ENCODE measurements at places on chromosomes 7 and 10. TPM values are rescaled to one million over a fixed set of nuclear protein-coding genes. Genes with fewer than 3 reads are reported as not detected.

CACNA2D1 gene
- total RNA-seq, result 40.4 TPM

INA gene
- total RNA-seq, result not detected

DNA sequence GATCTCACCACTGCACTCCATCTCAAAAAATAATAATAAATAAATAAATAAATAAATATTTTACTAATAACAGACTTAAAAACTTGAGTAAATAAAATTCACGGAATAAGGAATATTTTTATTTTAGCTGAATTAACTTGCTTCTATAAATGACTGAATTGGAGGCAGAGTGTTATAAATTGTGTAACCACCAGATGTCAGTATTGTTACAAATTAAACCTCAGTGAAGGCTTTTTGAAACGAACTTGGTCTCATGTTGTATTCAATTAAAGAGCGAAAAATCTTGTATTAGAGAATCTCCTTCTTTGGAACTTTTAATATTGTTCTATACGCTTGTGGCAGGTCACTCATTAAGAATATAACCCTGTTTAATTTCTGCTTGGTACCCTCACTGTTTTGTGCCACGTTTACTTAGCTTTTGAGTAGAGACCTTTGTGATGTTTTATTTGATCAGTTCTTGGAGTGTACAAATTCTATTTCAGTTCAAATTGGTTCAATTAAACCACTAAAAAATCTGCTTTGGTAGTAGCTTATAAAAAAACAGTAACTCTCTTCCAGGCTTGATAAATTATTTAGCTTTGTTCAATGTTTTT, 45.6 kb upstream of the SCIN start:
- peak; percentile 70 for DNase-seq

RAPGEF5 gene
- total RNA-seq, result 0.06 TPM

GRCh38 chr10:17497446-17498030, 43.1 kb upstream of the ST8SIA6 start:
- DNase-seq, result no peak

DNA sequence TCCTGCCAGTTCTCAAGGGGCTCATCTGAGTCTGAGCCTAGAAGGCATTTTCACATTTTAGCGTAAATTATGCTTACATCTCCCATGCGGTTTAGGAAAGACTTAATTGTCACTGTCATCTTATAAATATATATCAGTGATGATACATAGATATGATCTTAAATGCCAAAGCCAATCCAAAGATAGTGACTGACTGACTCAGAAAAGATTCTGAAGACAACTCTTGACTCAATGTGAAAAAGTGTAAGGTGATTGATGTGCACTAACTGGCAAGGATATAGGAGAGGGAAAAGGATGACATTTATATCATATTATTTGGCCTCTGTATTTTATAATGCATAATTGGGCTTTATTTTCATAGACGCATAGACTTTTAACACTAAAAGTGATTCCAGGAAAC, 84.9 kb upstream of the LRRN3 start:
- no peak for DNase-seq

DNA sequence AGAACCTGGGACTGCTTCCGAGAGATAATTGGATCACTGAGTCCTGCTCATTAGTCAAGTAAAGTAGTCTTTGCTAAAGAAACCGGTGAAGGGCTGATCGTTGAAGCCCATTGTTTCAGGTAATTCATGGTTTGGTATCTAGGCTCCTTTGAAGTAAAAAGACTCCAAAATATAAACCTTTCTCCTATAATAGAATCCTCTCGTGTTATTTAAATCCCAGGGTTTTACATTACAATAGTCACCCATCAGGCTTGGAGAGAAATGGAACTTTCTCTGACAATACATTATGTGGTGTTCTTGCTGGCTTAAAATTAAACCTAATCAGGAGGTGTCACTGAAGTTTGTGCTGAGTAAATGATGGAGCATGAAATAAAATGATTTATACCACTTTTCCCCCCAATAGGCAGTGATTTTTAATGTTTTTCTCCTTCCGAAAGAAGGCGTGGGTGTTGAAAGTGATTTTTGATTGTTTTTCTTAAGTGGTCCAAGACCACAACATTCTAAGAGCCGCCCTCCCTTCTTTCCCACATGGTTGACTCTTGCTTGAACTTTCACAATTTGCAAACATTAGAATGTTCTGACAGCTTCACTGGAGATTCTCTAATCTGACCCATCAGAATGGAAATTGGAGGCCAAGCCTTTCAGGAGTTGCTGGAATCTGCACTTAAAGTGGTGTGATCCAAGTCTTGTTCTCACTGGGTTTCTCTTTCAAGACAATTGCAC, 44.2 kb downstream of the LRMDA start:
- no peak for DNase-seq

OR2AE1 gene
- not detected for total RNA-seq

DNA sequence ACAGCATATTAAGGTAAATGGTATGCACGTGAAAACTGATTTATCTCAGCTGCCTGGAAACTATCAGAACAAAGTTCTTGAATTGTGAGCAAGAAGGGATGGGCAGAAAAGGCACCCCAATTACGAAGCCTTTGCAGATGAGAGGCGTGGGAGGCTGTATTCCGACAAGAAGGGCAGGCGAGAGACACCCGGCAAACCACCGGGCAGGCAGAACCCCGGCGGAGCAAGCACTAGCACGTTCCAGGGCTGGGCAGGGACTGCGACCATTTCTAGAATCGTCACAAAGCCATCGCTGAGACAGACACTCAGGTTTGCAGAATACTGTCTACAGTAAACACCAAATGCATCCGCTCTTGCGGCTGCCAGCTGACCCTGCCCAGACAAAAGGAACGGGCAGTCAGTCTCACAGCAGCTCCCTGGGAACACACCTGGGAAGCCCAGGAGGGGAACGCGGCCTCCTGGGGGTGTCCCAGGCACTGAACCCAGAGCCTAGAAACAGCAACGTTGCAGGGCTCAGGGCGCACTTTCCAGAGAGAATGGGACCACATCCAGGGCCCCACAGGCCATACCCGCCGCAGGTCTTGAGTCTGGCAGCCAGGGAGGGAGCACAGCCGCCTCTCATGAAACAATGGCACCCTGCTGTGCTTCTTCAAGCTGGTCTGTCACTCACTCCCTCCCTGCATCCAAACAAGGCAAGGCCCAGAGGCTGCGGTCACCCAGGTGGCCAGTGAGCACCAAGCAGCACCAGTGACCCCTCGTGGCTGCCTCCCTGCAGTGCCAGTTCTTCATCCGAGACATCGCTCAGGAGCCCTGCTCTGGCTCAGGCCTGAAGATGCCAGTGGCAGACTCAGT, 261.9 kb downstream of the PTPRN2 start:
- no peak for DNase-seq

GRCh38 chr10:61452151-61452651, 980 bp downstream of the TMEM26 start:
- DNase-seq, result no peak
